ENCODE measurements at places on chromosomes 3 and 15. TPM values are rescaled to one million over a fixed set of nuclear protein-coding genes. Genes with fewer than 3 reads are reported as not detected.

DNA sequence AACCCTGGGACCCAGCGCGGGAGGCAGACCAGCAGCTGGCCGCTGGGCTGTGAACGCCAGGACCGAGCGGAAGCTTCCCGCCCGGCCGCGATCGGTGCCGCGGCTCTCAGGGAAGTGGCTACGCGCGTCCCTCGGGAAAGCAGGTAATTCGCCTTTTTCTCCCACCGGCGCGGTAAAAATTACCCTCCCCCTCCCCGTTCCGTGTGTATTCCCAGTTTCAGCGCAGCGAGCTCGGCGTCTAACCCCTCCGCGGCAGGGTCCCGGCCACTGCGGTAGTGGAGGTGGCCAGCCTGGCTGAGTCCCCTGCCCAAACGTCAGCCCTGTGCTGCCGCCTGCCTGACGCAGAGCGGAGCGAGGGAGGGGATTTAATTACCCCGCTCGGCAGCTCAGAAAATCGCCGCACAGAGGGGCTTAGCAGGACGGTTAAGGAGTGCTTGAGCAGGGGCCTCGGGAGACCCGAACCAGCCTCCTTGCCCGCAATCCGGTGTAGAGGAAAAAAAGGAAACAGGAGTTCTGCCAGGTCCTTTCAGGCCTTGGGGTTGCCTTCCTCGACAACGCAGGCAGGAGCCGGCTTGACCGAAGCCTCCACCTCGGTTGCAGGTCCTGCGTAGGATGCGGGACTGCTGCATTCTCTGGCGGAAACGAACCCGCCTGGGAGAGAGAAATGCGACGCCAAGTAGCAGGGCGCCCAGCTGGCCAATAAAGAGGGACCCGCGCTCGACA, 2.9 kb downstream of the GATA2 start:
- peaks cover 42% of the 10 kb centered on the region for H3K4me1 ChIP-seq
- DNase-seq, result no peak
- no peaks in the 10 kb centered on the region for H3K36me3 ChIP-seq
- peaks cover 97% of the 10 kb centered on the region for H3K27me3 ChIP-seq
- no peak overlapping the region for H3K27ac ChIP-seq

- no peak for DNase-seq
- H3K36me3 ChIP-seq, result peaks cover 6% of the 10 kb centered on the region
- no peak overlapping the region for H3K4me3 ChIP-seq
- no peaks in the 10 kb centered on the region for H3K4me1 ChIP-seq
These were observed 136.6 kb downstream of the DUT start for GRCh38 chr15:48467801-48468200.

- no peak overlapping the region for H3K27ac ChIP-seq
- H3K4me3 ChIP-seq, result no peak overlapping the region
- H3K4me1 ChIP-seq, result peaks cover 19% of the 10 kb centered on the region
- DNase-seq, result no peak
These were observed 31.5 kb upstream of the SCAANT1 start for GRCh38 chr3:63943678-63944077.

DNA sequence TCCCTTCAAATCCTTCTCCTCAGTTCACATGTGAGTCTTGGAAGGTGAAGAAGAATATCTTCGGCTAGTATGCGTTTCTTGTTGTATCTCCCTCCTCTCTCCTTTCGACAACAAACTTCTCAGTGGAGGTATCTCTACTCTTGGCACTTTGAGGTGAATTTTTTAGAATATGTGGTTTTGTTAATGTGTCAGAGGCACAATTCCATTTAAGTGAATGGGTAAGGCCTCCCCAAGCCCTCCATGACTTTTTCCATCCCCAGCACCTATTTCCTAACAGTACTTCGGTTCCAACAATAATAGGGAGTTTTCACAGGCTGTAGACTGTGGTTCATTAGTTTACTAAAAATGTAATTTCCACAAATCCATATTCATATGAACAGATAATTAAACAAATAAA, 74.2 kb downstream of the TM4SF4 start:
- no peak overlapping the region for H3K4me3 ChIP-seq
- no peaks in the 10 kb centered on the region for H3K36me3 ChIP-seq
- DNase-seq, result no peak
- H3K4me1 ChIP-seq, result no peaks in the 10 kb centered on the region
- H3K27ac ChIP-seq, result no peak overlapping the region
- H3K27me3 ChIP-seq, result no peaks in the 10 kb centered on the region

DNA sequence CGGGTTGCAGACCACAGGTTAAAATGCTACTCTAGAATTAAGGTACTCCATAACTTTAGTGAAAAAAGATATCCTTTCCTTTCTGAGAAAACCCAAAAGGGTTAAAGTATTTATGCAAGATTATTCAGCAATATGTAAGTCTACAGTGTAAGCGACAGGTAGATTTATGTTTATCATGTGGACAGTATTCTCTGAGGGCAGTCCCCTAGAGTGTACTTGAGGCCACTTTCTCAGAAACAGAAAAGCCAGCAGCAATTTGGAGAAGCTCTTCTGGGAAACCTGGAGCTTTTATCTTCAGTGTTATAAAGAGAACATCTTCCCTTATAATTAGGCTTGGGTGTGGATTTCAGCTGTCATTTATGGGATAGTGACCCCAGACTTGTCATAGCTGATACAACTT, 8.9 kb downstream of the ST3GAL6 start:
- peaks cover 7% of the 10 kb centered on the region for H3K4me1 ChIP-seq
- H3K27me3 ChIP-seq, result no peaks in the 10 kb centered on the region
- no peak for DNase-seq
- no peak overlapping the region for H3K4me3 ChIP-seq
- H3K27ac ChIP-seq, result no peak overlapping the region

GRCh38 chr15:69562564-69562963, 109.9 kb downstream of the RPLP1 start:
- H3K4me1 ChIP-seq, result no peaks in the 10 kb centered on the region
- no peaks in the 10 kb centered on the region for H3K36me3 ChIP-seq
- no peak overlapping the region for H3K27ac ChIP-seq
- H3K27me3 ChIP-seq, result no peaks in the 10 kb centered on the region

- H3K27me3 ChIP-seq, result no peaks in the 10 kb centered on the region
- no peak for DNase-seq
- H3K4me3 ChIP-seq, result no peak overlapping the region
- no peaks in the 10 kb centered on the region for H3K4me1 ChIP-seq
- no peak overlapping the region for H3K27ac ChIP-seq
- H3K36me3 ChIP-seq, result no peaks in the 10 kb centered on the region
These were observed 17.3 kb downstream of the EHD4 start for GRCh38 chr15:41955100-41955499.

GRCh38 chr15:89783111-89783860, 7.2 kb downstream of the MESP2 start:
- H3K4me1 ChIP-seq, result no peaks in the 10 kb centered on the region
- H3K4me3 ChIP-seq, result no peak overlapping the region
- peaks cover 10% of the 10 kb centered on the region for H3K27me3 ChIP-seq
- no peak overlapping the region for H3K27ac ChIP-seq
- H3K36me3 ChIP-seq, result no peaks in the 10 kb centered on the region

DNA sequence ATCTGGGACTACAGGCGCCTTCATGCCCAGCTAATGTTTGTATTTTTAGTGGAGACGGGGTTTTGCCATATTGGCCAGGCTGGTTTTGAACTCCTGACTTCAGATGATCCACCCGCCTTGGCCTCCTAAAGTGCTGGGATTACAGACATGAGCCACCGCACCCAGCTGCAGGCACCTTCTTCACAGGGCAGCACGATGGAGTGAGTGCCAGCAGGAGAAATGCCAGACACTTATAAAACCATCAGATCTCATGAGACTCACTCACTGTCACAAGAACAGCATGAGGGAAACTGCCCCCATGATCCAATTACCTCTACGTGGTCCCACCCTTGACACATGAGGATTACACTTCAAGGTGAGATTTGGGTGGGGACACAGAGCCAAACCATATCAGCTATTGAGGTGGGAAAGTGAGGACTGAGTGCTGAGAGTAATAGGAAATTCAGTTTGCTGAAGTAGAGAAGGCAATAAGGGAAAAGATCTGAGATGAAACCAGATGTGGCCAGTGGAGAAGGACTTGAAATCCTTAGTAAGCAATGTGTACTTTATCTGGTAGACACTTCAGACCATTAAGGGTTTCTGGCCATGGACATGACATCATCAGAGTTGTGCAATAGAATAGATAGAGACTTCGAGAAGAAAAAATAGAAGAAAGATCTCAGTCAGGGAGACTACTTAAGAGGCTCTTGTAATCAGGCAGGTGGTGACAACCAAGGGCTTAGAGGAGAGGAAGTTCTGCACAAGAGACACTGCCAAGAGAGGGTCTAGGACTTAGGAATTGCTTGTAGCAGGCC, 18.1 kb upstream of the ATP13A5 start:
- DNase-seq, result no peak
- no peaks in the 10 kb centered on the region for H3K4me1 ChIP-seq
- H3K4me3 ChIP-seq, result no peak overlapping the region
- no peak overlapping the region for H3K27ac ChIP-seq

DNA sequence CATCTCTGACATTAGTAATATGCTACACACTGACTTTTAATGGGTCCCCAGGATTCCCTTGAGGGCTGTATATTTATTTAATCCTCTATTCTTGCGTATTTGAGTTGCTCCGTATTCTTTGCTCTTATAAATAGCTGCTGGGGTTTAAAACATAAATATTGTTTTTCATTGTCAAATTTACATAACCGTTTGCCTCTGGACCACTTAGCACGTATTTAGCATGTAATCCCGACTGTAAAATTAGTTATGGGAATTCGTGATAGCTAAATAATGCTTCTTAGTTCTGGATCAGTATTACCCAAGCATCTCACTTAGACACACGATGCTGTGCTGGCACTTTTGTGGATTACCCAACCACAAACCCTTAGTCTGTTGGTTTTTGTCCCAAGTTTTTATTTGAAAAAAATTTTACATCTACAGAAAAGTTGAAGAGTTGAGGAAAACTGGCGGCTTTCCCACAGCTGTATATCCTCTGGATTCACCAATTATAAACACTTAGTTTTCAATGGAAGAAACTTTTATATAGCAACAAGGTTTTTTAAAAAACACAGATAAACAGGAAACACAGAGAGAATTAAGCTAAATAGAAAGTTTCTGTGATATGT, 296.8 kb upstream of the TPM1 start:
- no peak for DNase-seq
- no peaks in the 10 kb centered on the region for H3K36me3 ChIP-seq
- no peak overlapping the region for H3K4me3 ChIP-seq
- H3K4me1 ChIP-seq, result no peaks in the 10 kb centered on the region

- H3K27ac ChIP-seq, result no peak overlapping the region
- no peaks in the 10 kb centered on the region for H3K36me3 ChIP-seq
- H3K4me1 ChIP-seq, result peaks cover 58% of the 10 kb centered on the region
- no peaks in the 10 kb centered on the region for H3K27me3 ChIP-seq
- no peak overlapping the region for H3K4me3 ChIP-seq
- DNase-seq, result no peak
These were observed 65.4 kb upstream of the HERC1 start for GRCh38 chr15:63899193-63899592.

EIF2A gene
- polyA plus RNA-seq, result 91.8 TPM

ROPN1B gene
- polyA plus RNA-seq, result 0.21 TPM

PLA1A gene
- 3.0 TPM for polyA plus RNA-seq

PRSS50 gene
- polyA plus RNA-seq, result 0.27 TPM

All from thymus (tissue), 14 donors.